ENCODE measurements at places on chromosomes 4 and X.

GRCh38 chr4:138097912-138098600 lies 144.1 kb downstream of the SLC7A11 start:
- no peaks in the 10 kb centered on the region for H3K36me3 ChIP-seq
- no peaks in the 10 kb centered on the region for H3K27me3 ChIP-seq
- no peaks in the 10 kb centered on the region for H3K4me1 ChIP-seq
- H3K27ac ChIP-seq: no peak overlapping the region
- DNase-seq: no peak
- no peak overlapping the region for H3K4me3 ChIP-seq

GRCh38 chr4:148847544-148848255 lies 405.5 kb upstream of the NR3C2 start:
- no peaks in the 10 kb centered on the region for H3K4me1 ChIP-seq
- H3K4me3 ChIP-seq: no peak overlapping the region
- H3K27ac ChIP-seq: no peak overlapping the region

GRCh38 chr4:1445716-1446445 lies 39.6 kb upstream of the NKX1-1 start:
- no peaks in the 10 kb centered on the region for H3K36me3 ChIP-seq
- no peak overlapping the region for H3K4me3 ChIP-seq
- H3K27ac ChIP-seq: no peak overlapping the region
- H3K4me1 ChIP-seq: no peaks in the 10 kb centered on the region
- DNase-seq: no peak

DNA sequence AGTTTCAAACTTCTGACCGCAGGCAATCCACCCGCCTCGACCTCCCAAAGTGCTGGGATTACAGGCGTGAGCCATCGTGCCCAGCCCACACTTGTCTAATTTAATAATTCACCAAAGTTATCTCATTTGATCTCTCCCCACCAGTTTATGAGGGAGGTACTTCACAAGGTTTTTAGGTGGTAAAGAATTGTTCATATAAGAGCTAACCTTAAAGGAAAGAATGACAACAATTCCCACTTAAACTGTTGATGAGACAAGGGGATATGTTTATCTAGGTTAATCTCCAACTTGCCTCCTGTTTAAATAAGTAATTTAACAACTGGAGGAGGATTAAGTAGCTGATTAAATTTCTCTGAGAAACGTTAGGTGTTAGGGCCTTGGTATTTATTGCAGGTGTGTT lies 117.6 kb upstream of the CBLL2 start:
- no peaks in the 10 kb centered on the region for H3K36me3 ChIP-seq
- H3K27ac ChIP-seq: no peak overlapping the region
- H3K4me3 ChIP-seq: no peak overlapping the region
- H3K4me1 ChIP-seq: no peaks in the 10 kb centered on the region
- no peak for DNase-seq

GRCh38 chr4:87093443-87094123 lies 126.8 kb downstream of the KLHL8 start:
- peak overlapping the region; percentile 80 for H3K27ac ChIP-seq
- DNase-seq: peak; percentile 47
- no peaks in the 10 kb centered on the region for H3K27me3 ChIP-seq

- no peak overlapping the region for H3K27ac ChIP-seq
- H3K4me1 ChIP-seq: no peaks in the 10 kb centered on the region
- H3K36me3 ChIP-seq: no peaks in the 10 kb centered on the region
- H3K27me3 ChIP-seq: peaks cover 2% of the 10 kb centered on the region
- no peak for DNase-seq
These were observed 20.1 kb upstream of the TET2 start for GRCh38 chr4:105126311-105127169.

DNA sequence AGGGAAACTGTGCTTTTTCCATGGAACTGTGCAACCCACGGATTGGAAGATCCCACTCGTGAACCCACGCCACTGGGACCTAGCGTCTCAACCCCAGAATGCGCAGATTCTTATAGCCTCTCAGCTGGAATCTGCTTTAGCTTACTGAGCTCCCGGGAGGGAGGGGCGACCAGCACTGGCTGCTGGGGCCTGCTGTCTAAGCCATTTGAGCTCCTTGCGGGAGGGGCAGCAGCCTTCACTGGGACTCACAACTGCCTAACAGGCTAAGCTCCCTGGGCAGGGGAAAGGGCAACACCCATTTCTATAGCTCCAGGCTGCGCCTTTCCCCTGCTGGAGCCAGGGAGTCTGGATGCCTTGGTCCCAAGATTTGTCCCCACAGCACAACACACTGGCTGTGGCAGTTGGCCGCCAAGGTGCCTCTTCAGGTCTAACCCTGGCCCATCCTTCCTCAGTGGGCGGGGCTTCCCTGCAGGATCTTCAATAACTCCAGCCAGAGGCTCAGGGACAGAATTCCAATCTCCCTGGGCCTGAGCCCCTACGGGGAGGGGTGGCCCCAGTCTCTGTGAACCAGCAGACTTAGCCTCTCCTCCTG lies 451.7 kb upstream of the PITX2 start:
- H3K36me3 ChIP-seq: no peaks in the 10 kb centered on the region
- no peaks in the 10 kb centered on the region for H3K27me3 ChIP-seq
- H3K27ac ChIP-seq: no peak overlapping the region
- no peaks in the 10 kb centered on the region for H3K4me1 ChIP-seq
- no peak overlapping the region for H3K4me3 ChIP-seq

GRCh38 chrX:8201896-8202331 lies 30.8 kb upstream of the VCX2 start:
- no peaks in the 10 kb centered on the region for H3K4me1 ChIP-seq
- no peak for DNase-seq
- H3K4me3 ChIP-seq: no peak overlapping the region
- H3K27me3 ChIP-seq: no peaks in the 10 kb centered on the region

GRCh38 chrX:73615022-73615421 lies 52.0 kb downstream of the CHIC1 start:
- no peak for DNase-seq
- H3K27ac ChIP-seq: no peak overlapping the region
- peaks cover 62% of the 10 kb centered on the region for H3K36me3 ChIP-seq
- peaks cover 44% of the 10 kb centered on the region for H3K27me3 ChIP-seq

GRCh38 chr4:68132342-68132741 lies 2.7 kb upstream of the TMPRSS11F start:
- H3K36me3 ChIP-seq: no peaks in the 10 kb centered on the region
- H3K4me3 ChIP-seq: no peak overlapping the region
- DNase-seq: no peak
- peaks cover 7% of the 10 kb centered on the region for H3K27me3 ChIP-seq

GRCh38 chr4:142318280-142318679 lies 527.8 kb downstream of the INPP4B start:
- H3K4me3 ChIP-seq: no peak overlapping the region
- peaks cover 77% of the 10 kb centered on the region for H3K4me1 ChIP-seq
- no peaks in the 10 kb centered on the region for H3K27me3 ChIP-seq

GRCh38 chrX:36950495-36951253 lies 57.5 kb upstream of the FAM47C start:
- no peak overlapping the region for H3K4me3 ChIP-seq
- H3K4me1 ChIP-seq: no peaks in the 10 kb centered on the region
- H3K27ac ChIP-seq: no peak overlapping the region
- H3K36me3 ChIP-seq: no peaks in the 10 kb centered on the region
- H3K27me3 ChIP-seq: peaks cover 44% of the 10 kb centered on the region

DNA sequence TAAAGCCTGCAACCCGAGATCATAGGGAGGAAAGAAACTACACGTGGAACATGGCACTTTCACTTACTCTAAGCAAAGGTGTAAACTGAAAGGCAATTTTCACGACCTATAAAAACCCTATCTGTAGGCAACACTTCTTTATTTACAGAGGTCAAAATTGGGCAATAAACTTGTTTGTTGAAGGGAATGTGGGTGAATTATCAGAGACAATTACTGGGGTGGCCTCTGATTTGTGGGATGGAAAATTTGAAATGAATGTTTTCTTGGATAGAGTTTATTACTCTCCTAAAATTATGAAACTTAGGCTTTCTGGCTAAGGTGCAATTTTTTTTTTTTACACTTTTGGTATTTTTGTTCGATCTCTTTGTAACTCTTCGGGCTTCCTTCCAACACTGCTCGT lies 734.1 kb upstream of the TENM3 start:
- H3K36me3 ChIP-seq: no peaks in the 10 kb centered on the region
- H3K27me3 ChIP-seq: no peaks in the 10 kb centered on the region
- H3K4me3 ChIP-seq: no peak overlapping the region
- no peak overlapping the region for H3K27ac ChIP-seq
- H3K4me1 ChIP-seq: no peaks in the 10 kb centered on the region

DNA sequence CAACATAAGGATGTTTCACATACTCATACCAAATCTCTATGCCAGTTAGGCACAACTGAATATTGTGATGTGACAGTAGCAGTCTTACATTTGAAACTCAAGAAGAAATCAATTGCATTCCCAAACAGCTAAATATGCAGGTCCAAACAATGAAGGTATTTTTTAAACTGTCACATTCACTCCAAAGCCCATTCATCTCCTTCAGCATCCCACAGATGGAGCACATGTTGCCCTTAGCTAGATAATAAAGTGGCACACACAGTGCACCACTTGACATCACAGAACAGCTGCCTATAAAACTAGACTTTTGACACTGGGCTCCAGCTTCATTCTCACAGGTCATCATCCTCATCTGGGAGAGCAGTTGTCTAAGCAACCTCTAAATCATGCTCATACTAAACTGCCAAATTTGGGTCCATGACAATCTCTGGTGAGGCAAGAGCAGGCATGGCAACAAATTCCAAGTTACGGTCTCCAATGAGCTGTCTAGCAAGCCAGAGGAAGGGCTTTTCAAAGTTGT lies 26.2 kb upstream of the ARHGEF6 start:
- no peaks in the 10 kb centered on the region for H3K36me3 ChIP-seq
- no peak overlapping the region for H3K4me3 ChIP-seq
- no peak for DNase-seq

- no peak overlapping the region for H3K4me3 ChIP-seq
- peaks cover 2% of the 10 kb centered on the region for H3K4me1 ChIP-seq
- H3K36me3 ChIP-seq: no peaks in the 10 kb centered on the region
These were observed 105.7 kb downstream of the PSAPL1 start for GRCh38 chr4:7328913-7329638.

DNA sequence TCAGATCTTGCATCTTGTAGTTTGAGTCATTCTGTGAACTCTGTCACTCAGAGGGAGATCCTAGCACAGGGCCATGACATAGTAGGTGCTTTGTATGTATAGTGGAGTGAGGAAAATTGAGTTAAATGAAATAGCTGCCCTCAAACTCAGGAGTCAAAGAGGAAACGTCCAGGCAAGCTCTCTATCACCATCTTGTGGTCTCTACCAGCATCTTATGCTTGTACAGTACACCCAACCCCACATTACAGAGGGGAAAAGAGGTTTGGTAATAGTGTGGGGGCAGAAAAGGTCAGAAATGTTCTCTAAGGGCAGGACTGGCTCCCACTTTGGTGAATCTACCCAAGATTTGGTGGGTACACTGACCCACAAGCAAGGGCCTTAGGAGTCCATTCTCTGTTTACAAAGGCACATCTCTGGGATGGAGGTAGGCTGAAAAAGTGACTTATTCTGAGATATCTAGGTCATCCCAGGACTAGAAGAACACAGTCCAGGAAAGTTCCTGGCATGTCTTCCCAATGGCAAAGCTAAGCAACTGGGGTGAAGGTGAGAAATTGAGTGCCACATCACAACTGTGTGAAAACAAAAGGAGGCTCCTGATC lies 131.8 kb downstream of the OR13H1 start:
- no peak for DNase-seq
- no peak overlapping the region for H3K4me3 ChIP-seq
- no peaks in the 10 kb centered on the region for H3K36me3 ChIP-seq
- no peaks in the 10 kb centered on the region for H3K4me1 ChIP-seq
- H3K27me3 ChIP-seq: peaks cover 13% of the 10 kb centered on the region
- no peak overlapping the region for H3K27ac ChIP-seq

DNA sequence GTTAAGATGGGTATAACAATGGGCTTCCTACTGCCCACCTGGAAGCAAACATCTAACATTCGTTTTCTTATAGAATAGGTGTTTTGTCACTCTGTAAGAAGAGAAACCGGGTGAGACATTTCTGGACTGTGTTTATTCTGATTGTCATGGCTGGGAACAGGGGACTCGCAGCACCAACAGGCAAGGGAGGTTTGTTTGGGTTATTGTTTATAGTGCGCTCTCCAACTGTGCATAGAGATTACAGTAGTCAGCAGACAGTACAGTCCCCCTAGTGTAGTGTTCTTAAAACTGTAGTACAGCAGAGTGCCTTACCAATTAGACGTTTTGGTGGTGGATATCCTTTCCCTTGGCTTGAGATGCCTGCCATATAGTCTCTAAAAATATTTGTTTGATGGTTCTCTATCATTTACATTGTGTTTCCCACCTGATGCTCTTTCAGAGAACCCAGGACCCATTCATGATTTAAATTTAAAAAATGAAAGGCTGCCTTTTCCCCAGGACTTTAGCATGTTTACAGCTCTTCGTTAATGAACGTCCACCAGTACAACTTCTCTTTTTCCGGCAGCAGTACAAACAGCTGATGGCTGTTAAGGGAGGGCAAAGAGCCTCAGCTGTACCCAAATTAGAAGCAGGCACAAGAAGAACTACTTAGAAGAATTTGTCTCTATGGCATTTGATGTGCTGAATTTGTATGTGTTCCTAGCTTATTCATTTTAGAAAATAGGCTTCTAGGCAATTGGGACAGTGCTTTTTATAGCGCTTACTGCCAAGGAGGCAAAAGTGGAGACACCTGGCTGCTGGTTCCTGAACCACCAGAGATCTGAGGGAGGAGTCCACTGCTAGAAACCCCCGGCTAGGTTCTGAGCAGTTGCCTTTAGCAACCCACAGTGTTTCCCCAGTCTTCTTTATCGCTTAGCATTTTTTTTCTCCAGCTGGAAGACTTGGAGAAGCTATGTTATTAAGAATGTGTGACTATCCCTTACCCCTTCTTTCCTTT lies 1.0 kb upstream of the RNF150 start:
- no peak overlapping the region for H3K27ac ChIP-seq
- no peak overlapping the region for H3K4me3 ChIP-seq
- H3K4me1 ChIP-seq: peaks cover 11% of the 10 kb centered on the region
- no peaks in the 10 kb centered on the region for H3K36me3 ChIP-seq
- peaks cover 73% of the 10 kb centered on the region for H3K27me3 ChIP-seq

GRCh38 chr4:128525387-128525786 lies 237.8 kb upstream of the PGRMC2 start:
- DNase-seq: no peak
- H3K36me3 ChIP-seq: no peaks in the 10 kb centered on the region
- H3K27ac ChIP-seq: no peak overlapping the region
- no peak overlapping the region for H3K4me3 ChIP-seq
- H3K4me1 ChIP-seq: peaks cover 8% of the 10 kb centered on the region
- peaks cover 8% of the 10 kb centered on the region for H3K27me3 ChIP-seq

DNA sequence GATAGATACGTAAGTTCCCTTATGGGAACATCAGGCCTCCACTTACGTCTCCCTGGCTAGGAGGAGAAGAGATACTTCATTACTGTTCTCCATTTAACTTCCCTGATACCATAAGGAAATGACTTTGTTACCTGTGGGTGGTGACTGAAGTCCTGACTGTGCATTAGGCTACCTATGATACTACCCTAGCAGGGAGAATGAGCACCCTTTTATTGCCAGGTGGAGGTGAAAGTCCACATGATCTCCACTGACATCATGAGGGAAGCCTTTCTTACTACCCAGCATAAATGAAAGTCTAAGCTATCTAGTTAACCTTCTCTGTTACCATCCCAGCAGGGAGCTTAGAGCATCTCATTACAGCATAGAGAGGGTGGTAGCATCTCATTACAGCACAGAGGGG lies 24.4 kb upstream of the LAMTOR3 start:
- peaks cover 84% of the 10 kb centered on the region for H3K36me3 ChIP-seq
- no peak for DNase-seq
- no peaks in the 10 kb centered on the region for H3K27me3 ChIP-seq
- H3K4me1 ChIP-seq: peaks cover 12% of the 10 kb centered on the region
- H3K4me3 ChIP-seq: no peak overlapping the region
- no peak overlapping the region for H3K27ac ChIP-seq

GRCh38 chrX:153434801-153435200 lies 11.1 kb downstream of the TREX2 start:
- no peak overlapping the region for H3K4me3 ChIP-seq
- no peaks in the 10 kb centered on the region for H3K36me3 ChIP-seq
- DNase-seq: no peak
- no peak overlapping the region for H3K27ac ChIP-seq

Measured in activated T-cell treated with anti-CD3 and anti-CD28 coated beads, Interleukin-2, amount 50 U/mL, for 24 hours (primary cell).